Right renal pelvis (tissue), 4 donors: ENCODE measurements at places on chromosomes 1 and 21. TPM values are rescaled to one million over a fixed set of nuclear protein-coding genes. Genes with fewer than 3 reads are reported as not detected.
A peak's percentile ranks its signal among the peaks of the same experiment; 100 is the strongest.

Gene MATN1
- 0.21 TPM for polyA plus RNA-seq

Gene SOD1
- 292 TPM for polyA plus RNA-seq

Gene EXOC8
- polyA plus RNA-seq, result 12.0 TPM

Gene RGS16
- 2.4 TPM for polyA plus RNA-seq

Gene LDLRAD1
- not detected for polyA plus RNA-seq

Gene PAPPA2
- polyA plus RNA-seq, result 58.3 TPM

Gene FAM72B
- polyA plus RNA-seq, result 4.9 TPM

Gene CAMK1G
- 6.2 TPM for polyA plus RNA-seq

Gene NFASC
- polyA plus RNA-seq, result 14.5 TPM

Gene DRAXIN
- 1.1 TPM for polyA plus RNA-seq

DNA sequence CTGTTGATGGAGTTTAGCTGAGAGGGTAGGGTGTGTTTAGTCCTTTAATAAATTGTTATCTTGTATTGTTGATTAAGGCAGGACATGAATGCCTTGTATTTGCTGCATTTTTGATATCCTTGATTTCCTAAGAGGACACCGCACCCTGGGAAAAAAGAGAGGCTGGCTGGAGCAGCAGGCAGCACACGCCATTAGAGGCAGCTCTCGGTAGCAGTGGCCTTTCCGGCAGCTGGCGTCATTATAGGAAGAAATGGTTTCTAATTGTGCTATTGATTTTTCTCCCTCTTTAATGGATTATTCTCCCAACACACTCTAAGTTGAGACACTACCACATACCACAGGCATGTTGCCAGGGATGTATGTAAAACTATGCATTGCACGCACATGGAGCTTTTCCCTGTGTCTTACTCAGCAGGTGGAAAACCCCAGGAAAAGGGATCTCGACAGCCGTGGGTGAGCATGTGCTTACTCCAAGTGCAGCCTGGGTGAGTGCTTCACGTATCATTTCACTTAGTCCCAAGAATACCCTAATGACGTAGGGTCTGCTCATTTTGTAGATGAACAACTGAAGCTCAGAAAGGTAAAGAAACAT, 440.4 kb upstream of the RUNX1 start:
- DNase-seq, result no peak

- DNase-seq, result no peak
These were observed 218.5 kb downstream of the DISC1 start for GRCh38 chr1:231844986-231845502.

DNA sequence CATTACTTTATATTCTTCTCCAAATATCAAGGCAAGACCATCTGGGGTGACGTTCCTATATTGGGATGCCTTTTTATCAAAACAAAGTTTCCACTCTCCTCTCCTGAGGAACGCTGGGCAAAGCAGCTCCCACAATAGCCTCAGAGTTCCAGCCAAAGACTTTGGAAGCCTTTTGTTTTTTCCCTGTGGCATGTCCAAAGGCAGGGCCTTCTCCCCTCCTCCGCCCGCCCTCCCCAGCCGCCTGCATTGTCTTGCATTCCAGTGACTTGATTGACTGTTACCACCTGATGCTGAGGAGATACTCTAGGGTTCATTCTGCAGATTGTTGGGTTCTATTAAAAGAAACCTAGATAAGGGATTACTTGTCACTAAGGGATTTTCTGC, 43.5 kb downstream of the PROX1 start:
- DNase-seq, result no peak

DNA sequence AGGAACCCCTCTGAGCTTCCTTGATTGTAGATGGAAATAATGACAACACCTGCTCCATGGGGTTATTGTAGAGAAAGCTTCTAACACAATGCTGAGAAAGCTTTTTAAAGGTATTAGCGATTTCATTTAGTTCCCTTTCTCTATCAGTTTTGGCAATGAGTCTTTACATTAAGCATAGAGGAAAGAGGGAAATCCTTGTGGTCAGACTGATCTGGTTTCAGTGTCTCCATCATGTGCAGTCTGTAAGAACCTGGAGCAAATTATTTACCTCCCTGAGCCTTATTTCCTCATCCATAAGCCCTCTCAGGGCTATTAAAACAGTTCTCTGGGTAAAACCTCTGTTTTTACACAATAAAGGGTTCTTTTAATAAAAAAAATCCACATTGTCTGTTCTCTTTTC, 87.5 kb downstream of the FGGY start:
- no peak for DNase-seq

GRCh38 chr1:4362314-4363044, 291.9 kb upstream of the AJAP1 start:
- DNase-seq, result no peak

- DNase-seq, result no peak
These were observed 130.1 kb upstream of the MAP1LC3C start for GRCh38 chr1:242128951-242129502.

- no peak for DNase-seq
These were observed 98.9 kb downstream of the LYST start for GRCh38 chr1:235767795-235768194.

DNA sequence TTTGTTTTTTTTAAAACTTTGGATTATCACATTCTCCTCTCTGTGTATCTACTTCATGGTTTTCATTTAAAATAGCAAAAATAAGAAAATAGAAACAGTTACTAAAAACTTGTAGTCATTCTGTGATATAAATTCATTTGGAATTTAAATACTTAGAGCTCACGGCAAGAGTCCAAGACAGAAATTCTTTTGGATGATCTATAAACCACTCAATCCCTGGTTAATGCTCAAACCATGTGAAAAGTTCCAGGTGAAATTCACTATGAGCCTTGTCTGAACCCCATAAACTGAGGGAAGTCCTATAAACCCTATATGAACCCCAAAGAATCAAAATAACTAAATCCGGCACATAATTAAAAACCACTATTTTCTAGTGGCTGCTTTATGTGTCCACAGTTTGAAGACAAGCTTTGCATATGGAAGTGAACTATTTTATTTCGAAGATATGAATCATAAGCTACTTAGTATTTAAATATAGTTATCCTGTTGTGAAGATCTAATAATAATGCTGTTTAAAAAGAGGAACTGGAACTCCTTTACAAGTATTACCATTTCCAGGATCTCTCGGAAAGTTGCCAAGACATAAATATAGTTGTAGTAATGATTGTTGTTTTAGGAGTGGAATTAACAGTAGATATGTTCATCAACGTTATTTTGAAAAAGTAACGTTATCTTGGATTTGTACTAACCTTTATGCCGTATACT, 163.5 kb downstream of the NFIA start:
- no peak for DNase-seq

DNA sequence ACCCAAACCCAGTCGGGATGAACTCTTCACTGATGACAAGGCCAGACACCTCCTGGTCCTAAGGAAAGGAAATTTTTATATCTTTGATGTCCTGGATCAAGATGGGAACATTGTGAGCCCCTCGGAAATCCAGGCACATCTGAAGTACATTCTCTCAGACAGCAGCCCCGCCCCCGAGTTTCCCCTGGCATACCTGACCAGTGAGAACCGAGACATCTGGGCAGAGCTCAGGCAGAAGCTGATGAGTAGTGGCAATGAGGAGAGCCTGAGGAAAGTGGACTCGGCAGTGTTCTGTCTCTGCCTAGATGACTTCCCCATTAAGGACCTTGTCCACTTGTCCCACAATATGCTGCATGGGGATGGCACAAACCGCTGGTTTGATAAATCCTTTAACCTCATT, 10.1 kb downstream of the CZIB start:
- DNase-seq, result no peak

GRCh38 chr1:38436749-38437148, 390.2 kb upstream of the POU3F1 start:
- DNase-seq, result no peak

DNA sequence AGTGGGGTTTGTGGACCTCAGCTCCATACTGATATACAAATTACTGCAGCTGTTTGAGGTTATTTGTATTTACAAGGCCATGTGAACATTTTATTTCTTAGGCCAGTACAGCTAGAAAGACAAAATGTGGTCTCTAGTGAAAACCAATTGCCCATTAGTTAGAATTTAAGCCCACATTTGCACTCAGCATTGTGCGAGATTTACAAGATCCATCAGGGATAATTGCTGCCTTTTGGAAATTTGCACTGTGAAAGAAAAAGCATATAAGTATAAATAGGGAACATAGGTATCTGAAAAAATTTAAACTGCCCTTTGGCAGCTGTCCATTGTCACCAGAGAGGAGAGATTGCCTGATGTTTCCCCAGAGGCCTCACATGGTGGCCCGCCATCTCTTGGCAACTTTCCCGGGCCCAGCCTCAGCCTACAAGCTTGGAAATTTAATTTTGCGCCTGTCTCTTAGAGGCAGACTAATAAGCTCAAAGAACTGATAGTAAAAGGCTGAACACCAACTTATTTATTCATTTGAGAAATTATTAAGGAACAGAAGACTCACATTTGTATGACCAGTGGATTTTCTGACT, 120.7 kb downstream of the MAP3K21 start:
- DNase-seq, result peak; percentile 10

DNA sequence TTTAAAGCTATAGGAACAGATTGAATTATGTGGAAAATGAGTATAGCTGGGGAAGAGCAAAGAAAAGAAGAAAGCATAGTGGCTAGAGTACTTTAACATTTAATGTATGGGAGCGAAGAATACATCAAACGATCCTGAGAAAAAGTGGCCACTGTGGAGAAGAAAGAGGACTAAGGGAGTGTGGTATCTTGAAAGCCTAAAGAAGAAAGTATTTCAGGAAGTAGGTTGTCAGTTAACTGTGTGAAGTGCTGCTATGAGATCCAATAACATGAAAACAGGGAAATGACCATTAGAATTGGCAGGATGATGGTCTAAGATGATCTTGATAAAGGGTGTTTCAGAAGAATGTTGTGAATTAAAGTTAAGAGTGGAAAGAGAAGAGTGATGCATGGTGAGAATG, 219.6 kb upstream of the BEND5 start:
- DNase-seq, result no peak

- no peak for DNase-seq
These were observed 95.5 kb downstream of the SDCCAG8 start for GRCh38 chr1:243351337-243351736.

DNA sequence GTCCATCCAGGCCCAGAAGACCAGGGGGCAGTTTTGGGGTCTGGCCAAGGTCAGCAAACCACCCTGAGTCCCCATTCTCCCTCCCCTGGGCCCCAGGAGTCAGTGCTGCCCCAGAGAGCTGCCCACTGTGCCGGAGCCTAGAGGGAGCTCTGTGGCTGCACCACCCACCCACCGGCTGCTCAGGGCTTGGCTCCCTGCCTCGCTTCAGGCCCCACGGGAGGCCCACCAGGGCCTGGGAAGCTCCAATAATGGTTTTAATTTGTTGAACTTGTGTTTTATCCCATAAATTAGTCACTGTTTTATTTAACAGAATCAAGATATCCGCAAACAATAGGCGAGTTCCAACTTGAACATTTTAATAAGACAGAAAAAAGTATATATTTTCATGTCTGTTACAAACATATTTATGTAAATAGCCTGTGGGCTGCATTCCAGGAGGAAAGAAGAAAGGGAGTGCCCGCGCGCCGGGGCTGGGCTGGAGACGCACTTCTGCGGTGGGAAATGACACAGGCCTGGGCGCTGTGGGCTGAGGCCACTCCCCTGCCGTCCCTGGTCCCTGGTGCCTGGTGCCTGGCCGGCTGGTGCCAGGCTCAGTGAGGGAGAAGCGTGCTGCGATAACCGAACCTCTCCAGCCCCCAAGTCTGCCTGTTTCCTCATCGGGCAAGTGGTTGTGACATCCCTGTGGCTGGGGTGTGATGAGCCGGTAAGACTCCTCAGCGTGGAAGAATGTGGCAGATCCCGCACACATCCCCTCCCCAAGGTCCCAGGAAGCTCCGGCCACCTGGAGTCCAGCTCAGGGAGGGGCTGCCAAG, 160.5 kb downstream of the PEX14 start:
- DNase-seq, result no peak

GRCh38 chr1:38758820-38759219, 100.8 kb downstream of the RRAGC start:
- no peak for DNase-seq

DNA sequence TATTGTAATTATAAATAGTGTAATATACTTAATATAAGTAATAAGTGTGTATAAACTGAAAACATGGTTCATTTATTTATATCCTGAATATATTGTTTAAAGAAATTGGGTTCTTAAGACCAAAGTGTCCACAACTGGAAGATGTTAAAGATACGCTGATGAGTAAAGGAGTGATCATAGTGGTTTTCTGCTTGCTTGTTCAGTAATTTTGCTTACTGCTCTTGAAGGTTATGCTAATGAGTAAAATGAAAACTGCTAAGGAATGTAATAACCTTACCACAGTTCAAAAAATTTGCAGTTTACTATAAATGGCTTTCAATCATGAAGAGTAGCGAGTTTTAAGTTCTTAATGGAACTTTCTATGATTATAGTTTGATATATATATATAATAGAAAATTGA, 22.0 kb downstream of the DONSON start:
- DNase-seq, result no peak

GRCh38 chr1:173489149-173489600, 12.0 kb downstream of the PRDX6 start:
- no peak for DNase-seq
